Kidney epithelial cell (primary cell): ENCODE measurements at places on chromosomes 6 and 20.

DNA sequence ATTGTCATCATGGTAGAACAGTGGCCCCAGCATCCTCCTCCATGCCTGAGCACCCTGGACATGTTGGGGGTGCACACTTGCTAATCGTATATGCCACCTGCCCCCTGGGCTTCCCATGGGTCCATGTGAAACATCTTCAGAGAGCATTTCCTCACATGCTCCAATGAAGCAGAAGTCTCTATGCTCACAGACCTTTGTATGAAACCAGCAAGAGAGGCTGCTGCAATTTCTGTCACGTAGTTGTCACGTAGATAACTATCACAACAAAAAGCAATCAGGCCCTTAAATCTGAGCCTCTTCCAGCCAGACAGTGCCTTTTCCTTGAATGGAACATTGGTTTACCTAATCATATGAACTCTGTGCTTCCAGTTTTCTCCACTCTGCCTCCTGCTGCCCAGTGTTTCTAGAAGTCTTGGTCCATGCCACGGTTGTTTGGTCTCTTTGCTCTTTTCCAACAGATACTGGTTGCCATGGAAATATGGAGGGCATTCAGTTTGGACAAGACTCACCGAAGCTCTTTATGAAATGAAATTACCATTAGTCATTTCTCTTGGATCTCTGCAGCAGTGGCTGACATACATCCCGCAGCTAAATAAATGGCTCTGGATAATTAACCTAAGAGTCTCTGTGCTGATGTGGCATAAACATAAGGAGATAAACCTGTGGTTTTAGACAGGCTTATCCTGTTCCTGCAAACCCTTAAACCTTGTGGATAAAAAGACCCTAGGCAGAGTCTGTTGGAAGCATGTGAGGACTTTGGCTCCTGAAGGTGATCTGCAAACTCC is 172.8 kb upstream of the SYNDIG1 start:
- no peak for DNase-seq

DNA sequence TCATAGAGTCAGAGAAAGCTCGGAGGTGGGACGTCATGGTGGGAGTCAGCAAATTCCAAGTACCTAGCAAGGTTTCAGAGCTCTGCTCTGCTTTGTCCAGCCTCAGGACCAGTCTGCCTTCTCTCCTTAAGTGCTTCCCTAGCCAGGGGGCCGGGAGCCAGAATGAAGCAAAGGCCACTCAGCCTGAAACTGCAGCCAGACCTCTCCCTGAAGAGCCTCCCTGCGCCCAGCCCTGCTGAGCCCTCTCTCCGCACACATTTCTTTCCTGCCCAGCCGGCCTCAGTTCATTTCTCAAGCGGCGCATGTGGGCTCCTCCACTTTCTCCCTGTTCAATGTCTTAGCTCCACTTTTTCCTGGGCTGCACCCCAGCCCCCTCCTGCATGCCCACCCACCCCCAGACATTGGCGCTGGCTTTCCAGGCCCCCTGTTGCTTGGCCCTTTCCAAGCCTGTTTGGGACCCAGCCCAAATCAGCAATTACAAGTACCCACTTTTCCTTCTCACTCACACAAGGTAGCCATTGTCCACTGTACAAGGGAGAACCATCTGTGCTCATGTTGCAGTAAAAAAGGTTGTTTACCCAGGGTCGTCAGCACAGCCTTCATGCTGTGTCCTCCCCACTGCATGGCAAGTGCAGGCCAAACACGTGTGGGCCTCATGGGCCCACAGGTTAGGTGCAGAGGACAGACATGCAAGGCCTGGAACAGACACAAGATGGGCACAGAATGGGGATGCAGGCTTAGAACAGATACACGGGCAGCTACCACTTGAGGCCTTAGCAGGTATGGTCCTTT is 147.1 kb downstream of the MRPL14 start:
- no peak for DNase-seq

DNA sequence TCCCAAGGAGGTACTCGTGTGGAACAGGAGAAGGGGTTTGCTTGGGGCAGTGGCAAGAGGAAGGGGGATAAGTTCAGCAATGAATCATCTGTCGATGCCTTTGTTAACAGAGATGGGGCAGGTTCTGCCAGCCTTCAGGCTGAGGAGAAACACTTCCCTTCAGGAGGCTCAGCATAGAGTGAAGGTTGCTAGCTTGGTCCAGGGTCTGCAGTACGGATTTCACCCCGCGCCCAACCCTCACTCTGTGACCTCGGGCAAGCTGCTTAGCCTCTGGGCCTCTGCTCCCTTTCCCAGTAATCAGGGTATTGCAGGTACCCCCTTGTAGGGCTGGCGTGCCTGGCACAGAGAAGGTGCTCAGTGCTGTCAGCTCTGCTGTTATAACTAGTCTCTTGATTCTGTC is 7.5 kb downstream of the CAPN11 start:
- DNase-seq, result no peak

GRCh38 chr6:44725070-44725469 is 337.6 kb downstream of the CDC5L start:
- DNase-seq, result no peak

DNA sequence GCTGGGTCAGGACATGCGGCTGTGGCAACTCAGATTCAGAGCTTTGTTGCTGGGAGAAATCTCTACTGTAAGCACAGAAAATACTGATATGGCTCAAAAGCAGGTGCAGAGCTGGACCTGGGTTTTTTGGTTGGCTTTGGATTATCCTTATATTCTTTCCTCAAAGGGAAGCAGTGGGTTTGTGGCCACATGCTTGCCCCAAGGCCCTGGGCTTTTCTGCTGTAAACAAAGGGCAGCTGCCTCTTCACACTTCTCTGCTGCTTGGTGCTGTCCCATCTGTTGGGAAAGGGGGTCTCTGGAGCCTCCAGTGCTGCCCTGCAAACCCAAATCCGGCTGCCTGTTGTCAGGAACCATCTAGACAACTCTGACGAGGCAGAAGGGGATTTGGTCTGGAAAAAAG is 52.4 kb downstream of the ANKRD6 start:
- no peak for DNase-seq

DNA sequence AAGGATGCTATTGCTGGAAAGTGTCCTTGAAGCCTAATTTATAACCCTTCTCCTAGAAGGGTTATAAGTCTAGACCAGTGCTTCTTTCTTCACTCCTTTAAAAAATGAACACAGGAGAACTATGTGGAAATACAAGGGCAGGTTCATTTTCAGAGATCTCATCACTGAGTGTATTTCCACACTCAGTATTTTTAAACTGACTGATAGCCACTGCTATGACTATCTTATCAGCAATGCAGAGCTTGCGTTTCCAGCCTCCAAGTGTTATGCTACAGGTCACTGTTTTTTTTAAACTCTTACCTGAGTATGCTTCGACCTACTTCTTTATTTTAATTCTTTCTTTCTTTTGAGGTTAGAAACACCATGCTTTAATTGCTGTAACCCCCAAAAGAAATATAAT is 319.1 kb downstream of the ARHGAP18 start:
- DNase-seq, result no peak

GRCh38 chr20:23710771-23711170 is 21.9 kb upstream of the CST4 start:
- no peak for DNase-seq

- DNase-seq, result no peak
Measured at GRCh38 chr6:163412801-163413344, 1.6 kb upstream of the QKI start.

DNA sequence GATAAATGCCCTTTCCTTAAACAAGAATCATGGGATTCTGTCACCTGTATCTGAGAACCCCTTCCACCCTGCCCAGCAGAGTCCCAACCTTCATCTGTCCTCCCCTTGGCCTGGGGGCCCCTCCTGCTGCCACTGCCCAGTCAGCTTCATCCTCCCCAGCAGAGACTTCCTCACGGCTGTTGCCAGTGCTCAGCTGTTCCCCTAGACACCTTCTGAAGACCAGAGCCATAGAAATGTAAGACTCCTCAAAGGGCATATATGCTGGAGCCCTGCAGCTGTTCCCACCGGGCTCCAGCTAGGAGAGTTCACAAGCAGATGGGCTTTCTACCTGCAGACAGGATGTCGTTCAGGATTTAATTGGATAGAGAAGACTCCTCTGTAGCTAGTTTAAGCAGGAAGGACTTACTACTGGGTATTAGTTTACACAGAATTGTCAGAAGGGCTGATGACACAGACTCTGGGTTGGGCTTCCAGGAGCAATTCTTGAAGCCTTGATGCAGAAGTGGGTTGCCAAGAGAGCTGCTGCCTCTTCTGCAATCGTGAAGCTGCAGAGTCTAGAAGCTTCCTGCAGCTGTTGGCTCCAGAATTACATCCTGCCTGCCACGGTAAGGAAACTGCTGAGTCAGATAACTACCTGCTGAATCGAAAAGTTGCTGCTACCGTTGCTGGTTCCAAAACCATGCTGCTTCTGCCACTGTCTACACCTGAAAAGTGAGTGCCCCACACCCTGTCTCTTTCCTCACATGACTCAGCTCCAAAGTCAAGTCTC is 57.1 kb upstream of the MLN start:
- no peak for DNase-seq

- DNase-seq, result no peak
Measured at GRCh38 chr20:63685269-63686026, 11.0 kb upstream of the TNFRSF6B start.

DNA sequence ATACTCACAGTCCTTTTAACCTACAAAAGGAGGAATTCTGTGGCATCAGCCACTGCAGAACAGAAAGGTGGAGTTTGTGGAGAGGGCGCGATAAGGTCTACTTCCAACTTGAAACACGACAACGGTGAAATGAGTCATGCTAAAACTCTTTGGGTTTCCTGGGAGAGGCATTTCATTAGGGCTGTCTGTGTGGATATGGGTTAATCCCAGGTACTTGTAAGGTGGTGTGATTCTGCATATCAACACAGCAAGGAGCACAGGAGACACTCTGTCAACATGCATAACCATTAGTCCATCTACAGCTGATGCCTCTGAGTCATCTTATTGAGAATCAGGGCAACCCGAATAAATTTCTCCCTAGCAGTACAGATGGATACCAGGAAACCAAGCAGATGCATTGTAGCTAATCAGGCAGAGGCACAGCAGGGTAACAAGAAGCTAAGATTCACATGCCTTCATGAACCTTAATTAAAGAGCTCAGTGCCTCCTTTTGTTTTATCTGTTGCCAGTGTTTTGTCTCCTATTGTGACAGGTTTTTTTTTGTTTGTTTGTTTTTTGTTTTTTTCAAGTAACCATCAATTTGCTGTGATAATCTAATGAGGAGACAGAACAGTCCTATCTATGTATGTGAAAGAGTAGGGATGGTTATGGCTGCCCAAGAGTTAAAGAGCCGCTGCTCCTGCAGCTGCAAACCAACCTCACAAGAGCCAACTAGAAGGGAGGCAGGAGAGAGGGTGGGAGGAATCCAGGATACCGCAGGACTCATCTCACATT is 315.8 kb upstream of the SOX4 start:
- no peak for DNase-seq

DNA sequence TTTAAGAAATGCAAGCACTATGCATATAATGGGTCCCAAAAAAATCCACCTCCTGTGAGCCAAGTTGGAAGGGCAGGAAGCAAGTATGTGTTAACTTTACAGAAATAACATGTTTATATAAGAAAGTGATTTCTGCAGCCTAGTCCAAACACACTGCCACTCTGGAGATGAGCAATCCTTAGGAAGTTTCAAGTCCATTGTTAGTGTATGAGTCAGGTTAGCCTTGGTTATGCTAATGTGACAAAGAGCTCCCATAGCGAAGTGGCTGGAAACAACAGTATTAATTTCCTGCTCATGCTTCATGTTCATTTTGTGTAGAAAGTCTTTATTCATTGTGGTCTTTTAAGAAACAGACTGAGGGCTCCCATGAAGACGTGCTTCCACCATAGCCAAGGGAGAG is 121.4 kb downstream of the TBXT start:
- DNase-seq, result peak; percentile 82

DNA sequence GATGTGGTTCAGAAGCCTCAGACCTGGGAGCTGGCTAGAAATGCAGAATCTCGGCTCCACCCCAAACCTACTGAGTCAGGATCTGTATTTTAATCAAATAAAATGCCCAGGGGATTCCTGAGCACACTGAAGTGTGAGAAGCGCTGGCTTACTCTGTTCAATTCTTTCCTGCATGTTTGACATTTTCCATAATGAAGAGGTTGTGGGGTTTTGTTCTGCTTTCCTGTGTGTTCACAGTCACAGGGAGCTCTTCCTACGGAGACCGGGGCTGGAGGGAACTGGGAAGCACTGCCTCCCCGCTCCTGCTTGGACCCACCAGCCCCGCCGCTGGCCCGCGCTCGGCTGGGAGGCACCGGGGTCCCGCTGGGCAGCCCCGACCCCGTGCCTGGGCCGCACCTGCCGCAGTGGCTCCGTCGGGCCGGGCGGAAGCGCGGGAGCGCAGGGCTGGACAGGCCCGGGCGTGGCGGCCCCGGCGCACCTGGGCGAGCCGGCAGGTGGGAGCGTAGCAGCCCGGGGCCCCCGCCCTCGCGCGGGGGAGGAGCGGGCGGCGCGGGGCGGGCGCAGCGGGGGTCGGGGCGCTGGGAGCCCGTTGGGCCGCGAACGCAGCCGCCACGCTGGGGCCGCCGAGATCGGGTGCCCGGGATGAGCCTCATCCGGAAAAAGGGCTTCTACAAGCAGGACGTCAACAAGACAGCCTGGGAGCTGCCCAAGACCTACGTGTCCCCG is at the start of gene MAPK13:
MAPK13 (plus strand) TSS at position 573 of the 726 bp plus-strand sequence; CDS start at position 643, 70 bp downstream.
- DNase-seq, result no peak

DNA sequence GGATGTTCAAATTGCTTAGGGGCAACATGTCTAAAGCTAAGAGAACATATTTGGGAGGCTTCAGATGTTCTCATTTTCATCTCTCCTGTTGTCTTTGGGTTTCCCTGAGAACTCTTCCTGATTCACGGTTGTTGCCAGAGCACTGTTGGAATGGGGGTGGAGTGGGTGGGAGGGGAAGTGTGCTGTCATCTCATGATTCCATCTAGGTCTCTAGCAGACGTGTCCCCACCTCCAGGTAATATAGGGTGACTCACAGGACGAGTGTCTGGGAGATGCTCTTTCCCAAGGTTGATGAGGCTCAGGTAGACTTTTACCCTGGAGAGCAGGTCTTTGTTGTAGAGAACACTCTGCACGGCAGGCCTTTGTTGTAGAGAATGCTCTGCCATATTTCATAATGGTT is 636.9 kb downstream of the QKI start:
- DNase-seq, result no peak

DNA sequence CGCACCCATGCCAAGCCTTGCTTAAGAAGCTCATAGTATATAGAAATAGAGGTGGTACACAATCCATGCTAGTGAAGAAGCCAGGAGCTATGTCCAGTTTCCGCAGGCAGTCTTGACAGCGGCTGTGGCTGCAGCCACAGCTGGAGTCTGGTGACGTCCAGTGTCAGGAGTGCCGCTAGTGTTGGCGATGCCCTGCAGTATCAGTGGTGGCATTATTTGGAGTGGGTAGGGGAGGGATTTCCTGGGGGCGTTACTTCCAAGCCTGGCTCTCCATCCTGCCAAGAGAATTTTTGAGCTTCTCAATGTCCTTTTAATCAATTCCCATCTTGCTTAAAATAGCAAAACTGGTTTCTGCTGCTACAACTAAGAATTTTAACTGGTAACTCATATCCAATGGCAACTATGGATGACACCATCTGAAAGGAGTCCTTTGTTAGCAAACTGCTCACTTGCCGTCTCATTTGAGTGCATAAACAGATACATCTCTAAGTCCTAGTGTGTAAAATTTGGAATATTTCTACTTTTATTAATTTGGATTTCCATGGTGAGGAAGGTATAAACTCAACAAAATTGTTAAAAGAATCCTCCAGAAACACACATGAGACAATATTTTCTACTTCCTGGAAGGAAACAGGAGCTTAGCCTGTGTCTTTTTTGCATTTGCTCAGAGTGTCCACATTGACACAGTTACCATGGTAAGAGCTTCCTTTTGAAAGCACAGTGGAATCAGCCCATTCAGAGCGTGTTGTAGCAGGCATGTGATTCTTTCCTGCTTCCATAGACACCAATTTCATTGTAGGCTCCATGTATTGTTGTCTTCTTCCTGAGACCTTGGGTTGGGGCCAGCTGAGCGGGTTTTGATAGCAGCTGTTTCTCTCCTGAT is 44.6 kb upstream of the PXDC1 start:
- DNase-seq, result no peak
